Stimulated activated CD8-positive, alpha-beta memory T cell treated with anti-CD3 and anti-CD28 coated beads, Interleukin-4, amount 100 ng/mL, for 1 hour (primary cell): ENCODE measurements at places on chromosomes 3 and 15.

GRCh38 chr15:89068325-89068784 lies 19.9 kb upstream of the ABHD2 start:
- DNase-seq: no peak

GRCh38 chr3:43073836-43074220 lies 32.1 kb downstream of the POMGNT2 start:
- DNase-seq: no peak

DNA sequence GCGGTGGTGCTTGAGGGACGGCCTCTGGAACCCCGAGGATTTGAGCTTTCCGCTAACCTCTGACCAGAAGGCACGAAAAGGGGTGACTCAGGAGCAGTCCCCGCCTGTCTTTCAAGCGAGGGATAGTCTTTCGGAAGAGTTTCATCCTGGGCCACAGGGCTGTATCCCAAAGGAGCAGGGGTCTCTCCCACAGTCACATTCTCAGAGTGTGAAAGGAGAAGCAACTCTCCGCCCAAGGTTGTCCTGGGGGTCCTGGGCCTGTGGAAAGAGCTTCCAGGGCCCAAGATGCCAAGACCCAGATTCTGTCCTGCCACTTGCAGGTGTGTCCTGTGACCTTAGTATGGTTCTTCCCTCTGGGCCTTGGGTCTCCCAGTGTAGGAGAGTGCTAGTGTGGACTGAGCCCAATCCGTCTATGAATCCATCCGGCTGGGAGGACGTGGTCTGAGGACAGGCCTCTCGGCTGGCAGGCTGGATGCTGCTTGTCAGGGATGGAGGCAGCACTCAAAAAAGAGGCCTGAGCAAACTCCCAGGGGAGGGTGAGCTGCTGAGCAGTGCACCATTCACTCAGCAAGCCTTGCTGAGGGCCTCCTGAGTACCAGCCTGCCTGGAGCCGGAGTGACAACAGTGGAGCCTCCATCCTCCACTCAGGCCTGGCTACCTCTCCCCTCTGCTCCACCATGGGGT lies 1.6 kb upstream of the DUSP7 start:
- DNase-seq: no peak

- no peak for DNase-seq
Measured at GRCh38 chr3:39750712-39751111, 58.7 kb upstream of the MYRIP start.

DNA sequence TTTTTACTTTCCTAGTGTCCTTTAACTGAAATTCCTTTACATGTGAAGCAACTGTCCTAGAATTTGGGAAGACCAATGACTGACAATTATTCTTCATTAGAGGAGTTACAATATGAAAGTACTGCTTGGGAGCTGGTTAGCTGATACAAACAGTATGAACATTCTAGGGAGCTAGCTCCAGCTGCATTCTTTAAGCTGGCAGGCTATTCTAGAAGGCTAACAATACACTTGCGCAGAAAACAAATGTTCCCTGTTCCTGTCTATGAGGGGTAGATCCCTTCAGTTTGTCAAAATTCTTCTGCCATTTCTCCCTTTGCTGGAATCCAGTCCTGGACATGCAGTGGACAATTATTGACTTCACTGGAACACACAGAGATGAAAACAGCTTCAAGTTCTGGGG lies 60.2 kb upstream of the NANOGP8 start:
- DNase-seq: no peak

DNA sequence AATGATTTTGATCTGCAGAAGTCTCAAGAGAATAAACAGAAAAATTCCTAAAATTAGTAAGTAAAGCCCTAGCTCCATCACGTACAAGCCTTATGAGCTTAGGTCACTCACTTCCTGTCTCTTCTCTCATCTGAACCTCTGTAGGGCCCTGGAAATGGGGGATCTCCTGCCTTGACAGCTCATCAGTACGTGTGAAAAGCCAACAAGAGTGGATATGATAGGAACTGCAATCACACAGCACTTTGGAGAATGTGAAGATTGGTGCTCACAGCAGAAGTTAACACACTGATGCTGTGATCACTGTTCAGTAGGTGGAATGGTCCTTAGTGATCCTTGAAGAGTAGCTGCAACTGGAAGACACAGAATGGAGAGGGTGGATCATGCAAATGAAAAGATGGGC lies 27.8 kb upstream of the ALDH1L1 start:
- no peak for DNase-seq

GRCh38 chr3:13289771-13290285 lies 130.3 kb downstream of the NUP210 start:
- DNase-seq: no peak

- DNase-seq: no peak
Measured at GRCh38 chr15:63458026-63458425, 46.4 kb upstream of the USP3 start.
